ENCODE measurements at places on chromosomes 4 and X.

GRCh38 chrX:71214604-71215337 lies 8.3 kb upstream of the GJB1 start:
- DNase-seq = no peak

GRCh38 chr4:2443061-2443730 lies 24.4 kb downstream of the CFAP99 start:
- DNase-seq = no peak

DNA sequence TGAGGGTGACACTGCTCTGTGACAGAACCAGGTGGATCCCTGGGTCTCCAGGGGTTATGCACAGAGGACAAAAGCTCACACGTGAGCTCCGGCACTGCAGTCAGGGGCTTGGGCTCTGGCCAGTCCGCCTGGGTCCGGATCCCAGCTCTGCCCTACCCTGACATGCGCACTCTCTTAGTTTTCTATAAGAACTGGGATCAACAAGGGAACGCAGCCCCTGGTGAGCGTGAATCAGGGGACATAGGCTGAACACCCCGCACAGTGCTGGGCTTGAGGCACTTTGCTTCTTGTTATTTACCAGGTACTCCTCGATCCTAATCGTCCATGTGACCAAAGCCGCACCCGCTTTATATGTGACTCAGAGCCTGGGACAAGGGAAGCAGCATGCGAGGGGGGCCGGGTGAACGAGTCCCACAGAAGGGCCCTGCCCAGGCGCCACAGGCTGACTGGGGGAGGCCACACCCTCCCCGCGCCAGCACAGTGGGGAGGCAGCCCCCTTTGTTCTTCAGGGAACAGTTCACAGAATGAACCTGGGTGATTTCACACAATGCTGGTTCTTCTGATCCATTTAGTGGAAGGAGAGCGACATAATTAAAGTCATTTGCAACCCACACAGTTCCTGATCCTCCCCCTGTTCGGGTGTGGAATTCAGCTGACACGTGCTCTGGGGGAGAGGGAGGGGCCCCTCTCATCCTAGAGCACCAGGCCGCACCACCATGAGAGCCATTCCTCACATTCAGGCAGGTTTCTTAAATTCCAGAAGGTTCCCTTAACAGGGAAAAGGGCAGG lies 55.5 kb downstream of the WFS1 start:
- DNase-seq = no peak

GRCh38 chrX:71621603-71622002 lies 3.3 kb upstream of the CXCR3 start:
- DNase-seq = no peak

DNA sequence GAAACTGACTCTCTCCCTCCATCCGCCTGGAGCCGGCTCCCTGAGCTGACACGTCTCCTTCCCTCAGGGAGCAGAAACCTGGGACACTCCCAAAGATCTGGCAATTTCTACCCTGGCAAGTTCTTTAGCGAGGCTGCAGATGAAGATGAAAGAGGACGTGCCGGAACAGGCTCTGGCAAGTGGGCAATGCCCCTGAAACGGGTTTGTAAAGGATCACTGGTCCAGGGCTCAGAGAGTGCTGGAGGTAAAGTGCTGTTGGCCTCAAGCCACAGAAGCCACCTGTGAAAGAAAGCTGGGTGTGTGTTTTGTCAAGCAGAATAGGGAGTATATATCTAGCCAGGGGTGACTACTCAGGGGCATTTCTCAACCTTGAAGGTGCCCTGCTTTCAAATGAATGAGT lies 131.4 kb upstream of the ATP6AP2 start:
- DNase-seq = no peak

DNA sequence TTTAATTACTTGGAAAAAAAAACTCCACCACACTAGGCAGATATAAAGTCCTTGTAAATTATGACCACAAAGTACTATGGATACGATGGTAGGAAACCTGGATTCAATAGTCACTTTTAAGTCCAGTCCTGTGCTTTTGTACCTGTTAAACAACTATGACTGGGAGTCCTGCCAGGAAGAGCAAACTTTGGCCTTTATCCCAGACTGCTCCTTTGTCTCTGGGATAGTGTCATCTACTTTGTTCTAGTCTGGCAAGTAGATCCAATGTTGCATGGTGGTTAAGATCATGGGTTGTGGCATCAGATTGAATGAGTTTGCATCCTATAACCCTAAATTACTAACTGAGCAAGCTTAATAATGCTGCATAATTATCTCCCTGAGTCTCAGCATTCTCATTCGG lies 175.3 kb upstream of the FGF13 start:
- no peak for DNase-seq

GRCh38 chrX:38859602-38860001 lies 58.3 kb downstream of the MID1IP1 start:
- DNase-seq = no peak

- DNase-seq = no peak
These were observed 43.7 kb upstream of the UGT2A3 start for GRCh38 chr4:68995292-68995691.

GRCh38 chr4:82678051-82678450 lies 116.3 kb upstream of the TMEM150C start:
- DNase-seq = peak; percentile 56
